ENCODE measurements at places on chromosomes 7 and 10. TPM values are rescaled to one million over a fixed set of nuclear protein-coding genes. Genes with fewer than 3 reads are reported as not detected.

The LLCFC1 gene
- total RNA-seq: not detected

The NXPH1 gene
- not detected for total RNA-seq

The ANKRD61 gene
- not detected for total RNA-seq

The NHLRC2 gene
- total RNA-seq: 30.9 TPM

The AOAH gene
- 18.8 TPM for total RNA-seq

The SAP25 gene
- total RNA-seq: 21.4 TPM

The SLC18A3 gene
- total RNA-seq: not detected

The CUBN gene
- 0.65 TPM for total RNA-seq

The ATG9B gene
- 9.0 TPM for total RNA-seq

The OLAH gene
- total RNA-seq: 3.5 TPM

Measured in activated T-cell treated with anti-CD3 and anti-CD28 coated beads, Interleukin-2, amount 50 U/mL, for 72 hours (primary cell).